MM.1S (cell line): ENCODE measurements at places on chromosomes 2 and 18.

DNA sequence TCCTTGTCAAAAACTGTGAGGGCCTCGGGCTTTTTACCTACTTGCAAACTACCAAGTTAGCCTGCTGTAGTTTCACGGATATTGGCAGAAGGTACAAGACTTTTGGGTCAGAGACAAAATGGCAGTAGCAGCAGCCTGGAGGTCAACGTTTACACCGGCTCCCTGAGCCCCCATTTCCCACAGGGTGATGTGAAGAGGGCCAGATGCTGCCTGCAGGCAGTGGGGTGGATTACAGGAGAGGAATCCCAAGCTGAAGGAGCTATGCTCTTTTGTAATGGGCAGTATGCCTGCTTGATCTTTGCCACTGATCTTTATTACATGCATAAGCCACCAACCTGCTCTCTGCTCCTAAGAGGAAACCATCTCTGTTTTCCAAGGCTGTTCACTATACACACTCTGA is 29.5 kb upstream of the SP5 start:
- DNase-seq: no peak

- DNase-seq: no peak
Observed at GRCh38 chr2:235534678-235535422, 41.0 kb downstream of the AGAP1 start.

- no peak for DNase-seq
Observed at GRCh38 chr2:84749442-84749841, 131.4 kb downstream of the TRABD2A start.

DNA sequence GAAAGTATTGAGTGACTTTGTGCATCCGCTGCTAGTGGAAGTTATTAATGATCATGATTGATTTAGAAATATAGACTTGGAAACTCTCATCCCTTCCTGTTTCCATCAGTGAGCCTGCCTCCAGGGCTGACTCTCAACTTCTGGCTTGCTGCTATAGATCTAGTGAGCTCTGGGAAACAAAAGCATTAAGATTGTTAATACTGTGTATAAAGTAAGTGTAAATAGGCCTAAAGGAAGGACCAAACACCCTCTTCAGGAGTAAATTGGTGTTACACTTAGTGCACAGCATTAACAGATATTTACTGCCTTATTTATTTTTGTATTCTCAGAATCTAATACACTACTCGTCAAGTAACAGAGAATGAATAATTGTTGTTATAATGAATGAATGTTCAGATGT is 285.6 kb downstream of the THSD7B start:
- DNase-seq: peak; percentile 12

- no peak for DNase-seq
Observed at GRCh38 chr2:133787207-133787606, 218.9 kb upstream of the NCKAP5 start.

DNA sequence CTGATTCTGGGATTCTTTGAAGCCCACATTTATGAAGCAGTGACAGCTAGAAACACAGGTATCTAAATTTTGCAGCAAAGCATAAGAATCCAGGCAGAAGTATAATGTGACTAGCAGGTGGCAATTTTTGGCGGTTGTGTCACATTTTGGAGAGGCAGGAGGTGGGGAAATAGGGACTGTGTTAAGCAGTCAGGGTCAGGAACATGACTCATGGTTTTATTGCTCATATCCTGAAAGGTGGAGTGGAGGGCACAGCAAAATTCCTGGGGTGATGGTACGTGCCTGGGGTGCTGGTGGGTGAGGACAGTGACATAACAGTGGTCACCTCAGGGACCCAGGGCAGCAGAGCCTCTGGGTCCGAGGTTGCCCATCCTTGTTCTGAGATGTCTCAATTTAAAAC is 63.5 kb upstream of the TTN start:
- DNase-seq: no peak

- DNase-seq: no peak
Observed at GRCh38 chr2:167140767-167141166, 252.5 kb downstream of the XIRP2 start.

GRCh38 chr2:231668981-231669380 is 39.3 kb upstream of the PTMA start:
- no peak for DNase-seq

- DNase-seq: no peak
Observed at GRCh38 chr2:134845719-134846118, 7.3 kb downstream of the ACMSD start.

GRCh38 chr2:59572227-59572626 is 981.2 kb downstream of the BCL11A start:
- DNase-seq: no peak

DNA sequence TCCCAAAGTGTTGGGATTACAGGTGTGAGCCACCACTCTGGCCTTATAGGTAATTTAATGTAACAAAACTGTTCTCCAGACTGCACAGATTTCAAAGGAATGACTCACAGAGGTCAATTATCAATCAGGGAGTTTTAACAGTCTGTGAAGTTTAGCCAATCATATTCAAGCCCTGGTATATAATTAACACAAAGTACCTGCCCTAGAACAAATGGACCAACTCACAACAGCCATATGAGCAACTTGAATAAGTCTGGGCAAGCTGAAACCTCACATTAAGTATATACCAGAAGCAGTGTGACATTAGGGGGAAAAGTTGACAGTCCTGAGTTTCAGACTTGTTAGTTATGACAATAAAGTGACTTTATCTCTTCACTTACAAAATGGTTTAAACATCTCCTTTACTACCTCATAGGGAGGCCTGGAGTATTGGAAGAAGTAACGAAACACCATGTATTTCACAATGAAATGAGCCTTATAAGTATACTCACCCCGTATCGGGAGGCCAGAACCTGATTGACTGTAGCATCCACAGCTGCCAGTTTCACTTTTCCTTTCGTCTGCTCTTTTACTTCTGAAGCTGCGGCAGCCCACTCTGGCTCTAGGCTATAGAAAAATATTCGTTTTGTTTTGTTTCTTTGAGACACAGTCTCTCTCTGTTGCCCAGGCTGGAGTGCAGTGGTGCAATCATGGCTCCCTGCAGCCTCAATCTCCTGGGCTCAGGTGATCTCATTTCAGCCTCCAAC is 22.2 kb downstream of the PDIA6 start:
- DNase-seq: peak; percentile 89

DNA sequence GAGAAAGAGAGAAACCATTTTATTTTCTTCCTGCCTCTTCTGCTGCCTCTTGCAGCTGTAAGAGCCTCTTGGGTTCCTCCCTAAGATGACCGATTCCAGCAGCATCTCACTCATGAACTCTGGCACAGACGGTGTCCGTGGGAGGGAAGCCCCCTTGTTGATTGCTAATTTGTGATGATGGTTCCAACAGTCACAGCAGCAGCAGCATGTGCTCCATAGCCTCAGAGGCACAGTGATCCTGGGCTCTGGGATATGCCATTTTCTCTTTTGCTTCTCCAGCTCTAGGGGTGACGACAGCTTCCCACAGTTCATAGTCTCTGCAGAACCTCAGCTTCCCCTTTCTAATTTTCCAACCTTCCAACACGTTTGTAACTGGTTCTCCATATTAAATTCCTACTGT is 324.2 kb upstream of the HS6ST1 start:
- no peak for DNase-seq

GRCh38 chr2:46384457-46384815 is 87.2 kb downstream of the EPAS1 start:
- DNase-seq: no peak

- DNase-seq: no peak
Observed at GRCh38 chr2:95208106-95208505, 785 bp downstream of the ZNF892 start.

- no peak for DNase-seq
Observed at GRCh38 chr2:106138543-106139237, 55.4 kb downstream of the UXS1 start.

DNA sequence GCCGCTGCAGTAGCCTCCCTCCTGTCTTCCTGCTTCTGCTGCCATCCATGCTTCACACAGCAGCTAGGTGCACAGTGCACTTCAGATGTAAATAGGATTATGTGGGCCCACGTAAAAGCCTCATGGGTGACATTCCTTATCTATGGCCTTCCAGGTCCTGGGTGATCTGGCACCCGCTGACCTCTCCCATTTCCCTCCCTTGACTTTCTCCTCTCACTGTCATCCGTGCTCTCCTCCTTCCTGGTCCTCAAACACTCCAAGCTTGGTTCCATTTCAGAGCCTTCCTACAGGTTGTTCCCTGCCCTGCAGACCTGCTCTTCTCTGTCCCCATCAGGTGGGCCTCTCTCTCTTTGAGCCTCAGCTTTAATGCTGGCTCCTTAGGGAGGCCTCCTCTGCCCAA is 4.0 kb upstream of the SMYD5 start:
- no peak for DNase-seq

GRCh38 chr2:8178911-8179310 is 502.9 kb upstream of the ID2 start:
- DNase-seq: no peak

- DNase-seq: no peak
Observed at GRCh38 chr2:200746301-200746700, 65.4 kb upstream of the BZW1 start.

GRCh38 chr2:207135801-207136457 is 29.8 kb downstream of the KLF7 start:
- DNase-seq: no peak

DNA sequence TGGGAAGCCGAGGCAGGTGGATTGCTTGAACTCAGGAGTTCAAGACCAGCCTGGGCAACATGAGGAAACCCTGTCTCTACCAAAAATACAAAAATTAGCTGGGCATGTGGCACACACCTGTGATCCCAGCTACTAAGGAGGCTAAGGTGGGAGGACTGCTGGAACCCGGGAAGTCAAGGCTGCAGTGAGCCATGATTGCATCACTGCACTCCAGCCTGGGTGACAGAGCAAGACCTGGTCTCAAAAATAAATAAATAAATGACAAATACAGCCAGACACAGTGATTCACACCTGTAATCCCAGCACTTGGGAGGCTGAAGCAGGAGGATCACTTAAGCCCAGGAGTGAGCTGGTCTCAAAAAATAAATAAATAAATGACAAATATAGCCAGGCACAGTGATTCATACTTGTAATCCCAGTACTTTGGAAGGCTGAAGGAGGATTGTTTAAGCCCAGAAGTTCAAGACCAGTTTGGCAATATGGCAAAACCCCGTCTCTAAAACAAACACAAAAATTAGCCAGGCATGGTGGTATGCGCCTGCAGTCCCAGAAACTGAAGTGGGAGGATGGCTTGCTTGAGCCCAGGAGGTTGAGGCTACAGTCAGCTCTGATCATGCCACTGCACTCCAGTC is 6.2 kb downstream of the KANSL3 start:
- no peak for DNase-seq

DNA sequence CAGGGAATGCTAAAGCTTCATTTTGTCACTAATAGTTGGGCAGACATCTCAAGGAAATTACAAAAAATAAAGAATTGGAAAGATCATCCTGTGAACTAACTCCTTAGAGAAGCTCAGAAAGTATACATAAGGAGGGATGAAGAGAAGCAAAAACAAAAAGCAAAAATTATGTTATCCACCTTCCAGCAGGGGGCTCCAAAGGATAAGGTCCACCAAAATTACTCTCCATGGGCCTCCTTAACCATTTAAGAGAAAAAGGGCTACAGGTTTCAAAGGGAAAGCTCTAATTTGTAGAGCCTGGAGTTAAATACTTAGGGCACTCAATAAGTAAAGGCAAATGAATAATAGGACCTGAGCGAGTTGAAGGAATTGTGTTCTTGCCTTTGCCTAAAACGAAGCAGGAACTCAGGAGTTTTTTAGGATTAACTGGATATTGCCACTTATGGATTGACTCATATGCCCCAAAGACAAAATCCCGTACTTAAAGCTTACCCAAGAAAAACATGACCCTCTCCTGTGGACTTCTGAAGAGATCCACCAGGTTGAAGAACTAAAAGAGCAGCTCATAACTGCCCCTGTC is 1167.9 kb downstream of the DSC3 start:
- peak; percentile 63 for DNase-seq

- no peak for DNase-seq
Observed at GRCh38 chr2:174334278-174334715, 457 bp upstream of the SP9 start.

- DNase-seq: no peak
Observed at GRCh38 chr2:197159661-197160211, 150.8 kb downstream of the ANKRD44 start.

- no peak for DNase-seq
Observed at GRCh38 chr2:126751477-126751876, 95.5 kb downstream of the GYPC start.
